ENCODE measurements at places on chromosomes 6 and 20.

DNA sequence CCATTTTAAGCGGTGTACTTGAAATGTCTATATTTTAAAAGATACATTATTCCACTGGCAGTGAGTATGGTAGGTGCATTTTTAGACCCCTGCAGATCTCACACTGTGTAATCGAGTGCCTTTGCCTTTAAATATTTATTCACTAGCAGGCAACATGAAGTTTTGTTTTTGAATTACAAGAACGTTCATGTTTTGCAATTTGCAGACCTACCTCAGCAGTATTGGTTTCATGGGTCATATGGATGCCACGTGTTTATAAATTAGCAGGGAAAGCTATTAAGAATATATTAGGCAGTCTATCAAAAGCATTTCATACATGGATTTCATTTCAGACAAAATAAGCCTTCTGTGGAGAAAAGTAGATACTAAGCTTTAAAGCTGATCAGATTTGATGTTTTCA lies 7.2 kb downstream of the MAP3K4 start:
- no peak overlapping the region for H3K27ac ChIP-seq
- H3K27me3 ChIP-seq = no peaks in the 10 kb centered on the region
- H3K4me1 ChIP-seq = peaks cover 43% of the 10 kb centered on the region
- DNase-seq = no peak

DNA sequence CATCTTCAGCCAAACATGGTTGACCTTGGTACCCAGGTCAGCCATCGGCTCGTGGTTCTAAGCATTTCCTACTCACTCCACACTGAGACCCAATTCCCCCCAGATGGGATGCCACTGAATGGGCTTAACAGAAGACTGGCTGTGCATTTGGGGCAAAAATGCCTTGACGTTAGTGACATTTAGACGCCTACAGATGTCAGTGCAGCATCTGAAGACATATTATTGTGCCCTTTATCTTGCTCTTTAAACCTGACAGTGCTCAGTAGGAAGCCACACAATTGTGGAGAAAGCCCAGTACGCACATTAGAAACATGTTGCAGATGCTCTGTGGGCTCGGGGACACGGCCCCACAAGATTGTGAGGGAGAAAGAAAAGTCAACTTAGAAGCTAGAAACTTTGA lies 414.7 kb downstream of the PTPRT start:
- no peak overlapping the region for H3K4me3 ChIP-seq
- no peak overlapping the region for H3K27ac ChIP-seq
- peaks cover 2% of the 10 kb centered on the region for H3K36me3 ChIP-seq
- no peaks in the 10 kb centered on the region for H3K4me1 ChIP-seq
- no peaks in the 10 kb centered on the region for H3K27me3 ChIP-seq

DNA sequence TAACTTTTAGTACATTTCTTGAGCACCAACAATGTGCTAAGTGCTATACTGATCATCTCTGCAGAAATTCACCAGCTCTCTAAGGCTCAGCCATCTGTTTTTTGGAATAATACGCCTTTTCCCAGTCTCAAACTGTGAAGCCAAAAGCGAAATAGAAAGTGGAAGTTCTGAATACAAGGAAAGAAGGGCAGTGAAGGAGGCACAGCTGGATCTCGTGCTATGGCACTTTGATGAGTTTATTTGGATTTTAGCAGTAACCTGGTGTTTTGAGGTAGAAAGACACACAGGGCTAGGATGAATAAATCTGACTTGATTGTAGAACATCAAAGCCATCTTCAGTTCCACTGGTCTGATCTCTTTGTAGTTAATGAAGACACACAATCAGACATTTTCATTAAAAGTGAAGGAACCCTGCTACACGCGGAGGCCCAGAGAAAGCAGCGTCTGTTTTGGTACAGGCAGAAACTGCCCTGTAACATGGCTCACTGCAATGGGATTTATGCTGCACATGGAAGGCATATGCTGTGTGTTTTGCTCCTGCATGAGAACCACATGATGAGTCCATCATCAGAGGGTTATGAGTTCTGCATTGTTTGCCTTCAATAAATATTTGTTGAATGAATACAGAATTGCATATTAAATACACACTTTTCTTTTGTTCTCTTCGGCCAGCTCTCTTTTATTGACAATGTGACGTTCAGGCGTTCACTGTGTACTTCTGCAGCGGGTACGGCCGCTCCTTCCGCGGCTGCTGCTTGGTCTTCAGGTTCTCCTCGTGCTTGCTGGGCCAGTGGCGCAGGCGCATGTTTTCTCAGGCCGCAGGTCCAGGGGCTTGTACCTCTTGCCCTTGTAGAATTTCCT lies 100.9 kb downstream of the PREP start:
- H3K36me3 ChIP-seq = peaks cover 12% of the 10 kb centered on the region
- no peak for DNase-seq
- no peak overlapping the region for H3K4me3 ChIP-seq
- no peaks in the 10 kb centered on the region for H3K27me3 ChIP-seq
- no peak overlapping the region for H3K27ac ChIP-seq

DNA sequence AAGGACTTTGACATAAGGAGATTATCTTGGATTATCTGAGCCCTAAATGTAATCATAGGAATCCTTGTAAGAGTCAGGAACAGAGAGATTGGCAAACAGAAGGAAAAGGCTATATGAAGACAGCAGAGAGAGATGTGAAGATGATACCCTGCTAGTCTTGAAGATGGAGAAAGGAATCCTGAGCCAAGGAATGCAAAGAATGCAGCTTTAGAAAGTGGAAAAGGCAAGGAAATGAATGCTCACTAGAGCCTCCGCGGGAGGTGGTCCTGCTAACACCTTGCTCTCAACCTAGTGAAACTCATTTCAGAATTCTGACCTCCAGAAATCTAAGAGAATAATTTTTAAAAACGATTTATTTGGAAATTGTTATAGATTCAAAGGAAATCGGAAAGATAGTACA lies 117.1 kb downstream of the TBXT start:
- no peaks in the 10 kb centered on the region for H3K36me3 ChIP-seq
- no peak overlapping the region for H3K27ac ChIP-seq
- DNase-seq = no peak

DNA sequence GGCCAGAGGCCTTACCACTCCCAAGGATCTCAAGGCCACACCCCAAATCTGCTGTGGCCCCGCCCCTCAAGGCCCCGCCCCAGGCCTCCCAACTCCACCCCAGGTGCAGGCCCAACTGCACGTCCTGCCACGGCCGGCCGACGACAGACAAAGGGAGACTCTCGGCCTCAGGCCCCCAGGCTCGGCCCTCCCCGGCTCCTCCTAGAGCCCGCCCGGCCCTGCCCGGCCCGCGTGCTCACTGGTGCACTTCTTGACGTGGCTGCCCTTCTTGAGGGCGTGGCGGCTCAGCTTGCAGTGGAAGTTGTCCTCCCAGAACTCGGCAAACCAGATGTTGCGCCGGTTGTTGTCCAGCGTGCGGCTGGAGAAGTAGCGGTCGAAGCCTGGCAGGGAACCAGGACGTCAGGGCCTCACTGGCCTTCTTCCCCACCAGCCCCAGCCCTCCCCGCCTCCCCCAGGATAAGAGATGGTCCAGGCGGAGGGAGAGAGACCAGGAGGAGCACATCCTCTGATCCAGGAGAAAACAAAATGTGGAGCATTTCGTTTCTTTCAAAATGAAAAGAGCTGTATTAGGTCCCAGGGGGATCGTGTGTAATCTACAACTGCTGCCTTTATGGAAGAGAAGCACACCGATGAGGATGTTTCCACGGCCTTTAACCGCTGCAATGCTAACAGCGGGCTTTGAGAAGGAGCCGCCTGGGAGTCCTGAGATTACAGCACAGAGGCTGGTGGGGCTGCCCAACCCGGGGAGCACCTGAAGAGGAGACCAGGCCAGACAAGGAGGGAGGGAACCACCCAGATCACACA lies 89.4 kb downstream of the GRM4 start:
- H3K4me3 ChIP-seq = no peak overlapping the region
- H3K27me3 ChIP-seq = peaks cover 16% of the 10 kb centered on the region
- H3K4me1 ChIP-seq = peaks cover 7% of the 10 kb centered on the region
- DNase-seq = no peak
- H3K36me3 ChIP-seq = no peaks in the 10 kb centered on the region
- no peak overlapping the region for H3K27ac ChIP-seq

Measured in effector memory CD8-positive, alpha-beta T cell (primary cell).